Spinal cord (tissue), 10 donors: ENCODE measurements at places on chromosomes 4 and X. TPM values are rescaled to one million over a fixed set of nuclear protein-coding genes. Genes with fewer than 3 reads are reported as not detected.

The SMIM31 gene
- total RNA-seq, result not detected

DNA sequence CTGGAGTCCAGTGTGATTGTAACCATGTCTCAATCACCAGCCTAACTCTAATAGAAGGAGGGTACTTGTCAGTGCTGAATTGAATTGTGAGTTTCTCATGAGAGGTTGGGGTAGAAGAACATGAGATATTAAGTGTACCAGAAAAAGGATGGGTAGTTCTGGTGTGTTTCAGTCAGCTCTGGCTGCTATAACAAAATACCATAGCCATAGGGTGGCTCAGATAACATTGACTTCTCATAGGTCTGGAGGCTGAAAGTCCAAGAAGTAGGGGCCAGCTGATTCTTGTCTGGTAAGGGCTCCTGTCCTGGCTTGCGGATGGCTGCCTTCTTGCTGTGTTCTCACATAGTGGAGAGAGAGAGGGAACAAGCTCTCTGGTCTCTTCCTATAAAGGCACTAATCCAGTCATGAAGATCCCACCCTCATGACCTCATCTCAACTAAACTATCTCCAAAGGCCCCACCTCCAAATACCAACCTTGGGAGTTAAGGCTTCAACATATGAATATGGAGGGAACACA lies 35.6 kb upstream of the STX18 start:
- H3K4me1 ChIP-seq, result peaks cover 3% of the 10 kb centered on the region

GRCh38 chrX:15530318-15530717 lies 29.7 kb downstream of the BMX start:
- no peaks in the 10 kb centered on the region for H3K4me1 ChIP-seq
- H3K27ac ChIP-seq, result no peak overlapping the region
- no peak for DNase-seq
- peaks cover 31% of the 10 kb centered on the region for H3K27me3 ChIP-seq

The ATP1B4 gene
- total RNA-seq, result 0.11 TPM

The GPC3 gene
- 109 TPM for total RNA-seq

- H3K36me3 ChIP-seq, result no peaks in the 10 kb centered on the region
- no peaks in the 10 kb centered on the region for H3K4me1 ChIP-seq
- no peaks in the 10 kb centered on the region for H3K27me3 ChIP-seq
- H3K4me3 ChIP-seq, result no peak overlapping the region
These were observed 24.2 kb upstream of the FRAS1 start for GRCh38 chr4:78032929-78033328.

The PABPC1L2A gene
- total RNA-seq, result 1.7 TPM

The STK26 gene
- 8.2 TPM for total RNA-seq

The ETDA gene
- total RNA-seq, result not detected

GRCh38 chr4:26522478-26522877 lies 32.2 kb upstream of the CCKAR start:
- DNase-seq, result no peak
- H3K4me1 ChIP-seq, result no peaks in the 10 kb centered on the region
- no peak overlapping the region for H3K4me3 ChIP-seq
- H3K36me3 ChIP-seq, result no peaks in the 10 kb centered on the region
- no peak overlapping the region for H3K27ac ChIP-seq

The S100G gene
- not detected for total RNA-seq

- H3K36me3 ChIP-seq, result no peaks in the 10 kb centered on the region
- DNase-seq, result no peak
- H3K4me1 ChIP-seq, result no peaks in the 10 kb centered on the region
These were observed 22.8 kb downstream of the DTHD1 start for GRCh38 chr4:36304138-36304681.

- no peak overlapping the region for H3K27ac ChIP-seq
- H3K4me1 ChIP-seq, result no peaks in the 10 kb centered on the region
- DNase-seq, result no peak
These were observed 511.6 kb upstream of the PRKX start for GRCh38 chrX:4225086-4225485.

The STX18 gene
- total RNA-seq, result 45.3 TPM
